Amniotic stem cell (primary cell): ENCODE measurements at places on chromosomes 12 and 14.

- peak; percentile 9 for DNase-seq
Observed at GRCh38 chr12:49962861-49963765, 1.4 kb downstream of the AQP5 start.

DNA sequence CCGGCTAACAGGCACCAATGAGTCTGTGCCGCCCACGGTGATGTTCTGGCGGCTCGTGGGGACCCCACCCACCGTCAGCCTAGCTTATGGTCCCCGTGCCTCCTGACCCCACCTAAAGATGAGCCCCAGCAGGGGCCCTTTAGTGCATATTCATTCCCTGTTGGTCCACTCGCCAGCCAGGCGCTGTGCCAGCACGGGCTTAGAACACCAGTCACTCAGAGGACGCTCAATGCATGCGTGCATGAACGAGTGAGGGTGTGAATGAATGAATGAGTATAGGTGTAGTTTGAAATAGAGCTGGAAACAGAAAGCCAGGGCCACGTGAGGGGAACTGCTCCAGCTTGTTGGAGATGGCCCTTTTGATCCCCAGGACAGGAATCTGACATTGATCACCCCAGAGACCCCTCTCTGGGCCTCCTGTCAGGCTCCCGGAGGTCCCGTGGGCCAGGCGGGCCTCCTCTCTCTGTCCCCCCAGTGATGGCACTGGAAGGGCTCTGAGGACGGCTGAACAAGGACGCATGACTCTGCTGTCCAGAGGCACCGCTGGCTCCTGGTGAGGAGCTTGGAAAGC lies 193.9 kb upstream of the C14orf180 start:
- no peak for DNase-seq

DNA sequence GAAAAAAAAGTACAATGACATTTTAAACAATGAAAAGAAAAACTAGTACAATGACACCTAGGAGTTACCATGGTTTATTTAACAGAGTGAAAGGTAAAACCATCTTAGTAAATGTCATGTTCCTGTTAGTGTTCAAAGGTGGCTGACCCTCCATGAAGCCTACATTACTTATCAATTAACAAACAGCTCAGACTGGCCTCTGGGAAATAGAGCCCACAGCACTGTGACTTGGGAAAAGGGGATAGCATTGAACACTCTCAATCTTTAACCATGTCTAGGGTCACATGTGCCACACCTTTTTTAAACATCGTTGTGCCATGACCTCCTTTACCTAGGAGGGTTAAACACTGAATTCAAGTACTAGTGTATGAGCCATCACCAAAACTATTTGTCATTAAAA lies 106.3 kb upstream of the SOX5 start:
- DNase-seq, result no peak

- DNase-seq, result no peak
Observed at GRCh38 chr14:49418789-49419188, 167.4 kb downstream of the RPS29 start.

DNA sequence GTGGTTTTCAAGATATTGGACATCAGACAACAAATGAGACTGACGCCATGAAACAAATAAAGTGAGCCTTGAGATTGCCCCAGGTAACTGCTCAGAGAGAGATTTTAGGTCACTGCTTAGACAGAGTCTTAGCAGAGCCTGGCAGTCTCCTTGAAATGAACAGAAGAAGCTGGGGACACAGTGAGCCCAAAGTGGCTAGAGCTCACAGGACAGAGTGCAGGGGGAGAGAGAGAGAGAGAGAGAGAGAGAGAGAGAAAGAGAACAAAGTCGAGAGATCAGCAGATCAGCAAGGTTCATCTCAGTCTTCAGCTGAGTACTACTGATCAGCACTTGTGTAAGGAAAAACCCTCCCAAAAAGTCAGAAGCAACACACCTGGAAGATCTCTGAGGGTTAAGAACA lies 147.4 kb downstream of the RMST start:
- DNase-seq, result no peak
